ENCODE measurements at places on chromosomes 11 and 22.

DNA sequence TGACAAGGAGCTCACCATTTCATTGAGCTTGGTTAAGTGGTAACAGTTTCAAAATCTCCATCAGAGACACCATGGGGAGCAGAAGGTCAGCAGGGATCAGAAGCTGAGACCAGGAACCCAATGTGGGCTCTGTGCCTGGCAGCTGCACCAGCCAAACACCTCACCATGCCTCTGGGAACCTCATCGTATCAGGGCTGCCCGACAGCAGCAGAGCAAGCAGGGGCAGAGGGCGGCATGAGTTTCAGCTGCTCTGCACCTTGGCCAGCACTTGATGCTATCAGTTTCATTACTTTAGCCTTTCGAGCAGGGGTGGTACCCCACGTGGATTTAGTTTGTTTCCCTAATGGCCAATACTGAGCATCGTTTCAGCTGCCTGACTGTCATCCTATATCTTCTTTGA, 77.8 kb downstream of the DGCR2 start:
- DNase-seq: no peak

DNA sequence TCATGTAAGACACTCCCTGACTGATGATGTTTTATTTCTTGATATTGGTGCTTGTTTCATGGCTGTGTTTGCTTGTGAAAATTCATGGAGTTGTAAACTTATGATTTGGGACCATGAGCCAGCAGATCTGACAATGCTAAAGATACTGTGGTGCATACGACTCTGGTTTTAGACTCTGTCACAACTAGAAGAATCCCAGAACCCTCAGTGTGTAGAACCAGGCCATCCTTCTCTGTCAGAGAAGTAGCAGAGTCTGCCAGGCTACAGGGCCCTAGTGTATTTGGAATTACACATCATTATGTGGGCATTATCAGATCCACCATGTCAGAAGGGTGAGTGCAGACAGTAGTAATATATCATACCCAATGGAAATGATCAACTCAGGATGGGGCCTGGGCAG, 209.8 kb upstream of the POU2AF2 start:
- no peak for DNase-seq

- DNase-seq: no peak
Measured at GRCh38 chr11:126115816-126116331, 53.2 kb upstream of the CDON start.

DNA sequence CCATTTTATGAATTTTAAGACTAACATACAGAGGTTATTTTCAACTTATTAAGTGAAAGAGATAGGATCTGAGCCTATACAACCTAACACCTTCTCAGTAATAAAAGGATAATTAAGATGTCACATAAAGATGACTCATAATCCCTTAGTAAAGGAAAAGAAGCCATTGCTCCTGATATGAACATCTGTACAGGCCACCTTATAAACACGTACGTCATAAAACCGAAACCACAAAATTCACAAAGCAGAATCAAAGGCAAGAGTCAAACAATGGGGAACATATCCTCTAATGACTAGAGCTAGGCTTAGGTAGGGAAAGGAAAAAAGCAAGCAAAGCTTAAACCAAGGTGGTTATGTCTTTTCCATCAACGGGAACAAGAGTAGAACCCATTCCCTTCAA, 103.5 kb downstream of the KCNA4 start:
- no peak for DNase-seq

- no peak for DNase-seq
Measured at GRCh38 chr11:64400102-64400501, 41.1 kb downstream of the RPS6KA4 start.

- DNase-seq: no peak
Measured at GRCh38 chr11:124533626-124534025, 9.8 kb downstream of the OR8B12 start.

- DNase-seq: no peak
Measured at GRCh38 chr22:47929073-47929472, 1166.6 kb downstream of the TBC1D22A start.

Measured in stimulated activated CD8-positive, alpha-beta memory T cell treated with anti-CD3 and anti-CD28 coated beads, Interleukin-4, amount 100 ng/mL, for 4 hours (primary cell).